ENCODE measurements at places on chromosomes 5 and 9.

DNA sequence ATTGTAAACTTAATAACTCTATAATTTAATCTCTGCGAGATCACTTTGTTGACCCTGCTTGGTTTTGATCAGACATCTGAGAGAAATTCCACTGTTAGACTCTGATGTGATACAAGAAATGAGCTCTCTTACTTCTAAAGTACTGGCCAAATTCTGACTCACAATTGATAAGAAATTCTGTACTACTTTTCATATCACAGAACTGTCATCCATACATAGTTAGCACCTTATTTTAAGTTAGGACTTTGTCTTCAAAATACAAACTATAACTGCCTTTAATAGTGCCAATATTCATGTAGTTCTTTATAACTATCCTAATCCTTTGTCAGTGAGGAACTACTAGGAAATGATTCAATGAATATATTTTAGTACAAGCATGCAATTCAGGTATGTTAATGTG is 23.4 kb downstream of the MARCHF11 start:
- DNase-seq, result no peak

DNA sequence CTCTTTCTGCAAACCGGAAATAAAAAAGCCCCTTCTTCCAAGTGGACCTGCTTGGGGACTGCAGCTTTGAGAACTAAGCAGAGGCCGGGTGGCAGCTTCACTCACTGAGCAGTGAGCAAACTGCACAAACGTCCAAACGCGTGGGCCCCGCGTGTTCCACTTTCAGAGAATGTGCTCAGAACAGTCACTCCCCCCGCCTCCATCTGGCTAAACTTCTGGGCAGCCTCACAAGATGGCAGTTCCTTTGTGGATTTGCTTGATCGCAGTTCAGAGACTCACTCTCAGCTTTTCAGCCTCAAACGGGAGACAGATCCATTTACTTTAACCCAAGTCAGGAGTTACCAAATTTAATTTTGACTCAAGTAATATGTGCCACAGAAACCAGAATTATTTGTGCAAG is 216.6 kb downstream of the TLE1 start:
- no peak for DNase-seq

DNA sequence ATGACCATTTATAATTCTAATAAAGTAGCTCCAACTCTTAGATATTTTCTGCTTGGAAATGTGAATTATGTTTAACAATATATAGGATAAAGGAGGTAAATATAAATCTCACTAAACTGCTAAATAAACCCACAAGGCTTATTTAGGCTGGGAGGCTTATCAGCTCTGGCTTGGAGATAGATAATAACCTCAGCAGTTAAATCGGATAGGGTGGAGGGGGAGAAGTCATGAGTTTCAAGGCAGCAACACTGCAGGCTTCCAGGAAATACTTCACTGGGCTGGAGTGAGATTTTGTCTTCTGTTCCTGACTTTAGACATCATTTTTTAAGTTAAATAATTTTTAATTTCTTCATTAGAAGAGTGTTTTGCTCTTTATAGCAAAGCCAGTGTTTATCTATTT is 80.0 kb upstream of the ITGA2 start:
- DNase-seq, result no peak

DNA sequence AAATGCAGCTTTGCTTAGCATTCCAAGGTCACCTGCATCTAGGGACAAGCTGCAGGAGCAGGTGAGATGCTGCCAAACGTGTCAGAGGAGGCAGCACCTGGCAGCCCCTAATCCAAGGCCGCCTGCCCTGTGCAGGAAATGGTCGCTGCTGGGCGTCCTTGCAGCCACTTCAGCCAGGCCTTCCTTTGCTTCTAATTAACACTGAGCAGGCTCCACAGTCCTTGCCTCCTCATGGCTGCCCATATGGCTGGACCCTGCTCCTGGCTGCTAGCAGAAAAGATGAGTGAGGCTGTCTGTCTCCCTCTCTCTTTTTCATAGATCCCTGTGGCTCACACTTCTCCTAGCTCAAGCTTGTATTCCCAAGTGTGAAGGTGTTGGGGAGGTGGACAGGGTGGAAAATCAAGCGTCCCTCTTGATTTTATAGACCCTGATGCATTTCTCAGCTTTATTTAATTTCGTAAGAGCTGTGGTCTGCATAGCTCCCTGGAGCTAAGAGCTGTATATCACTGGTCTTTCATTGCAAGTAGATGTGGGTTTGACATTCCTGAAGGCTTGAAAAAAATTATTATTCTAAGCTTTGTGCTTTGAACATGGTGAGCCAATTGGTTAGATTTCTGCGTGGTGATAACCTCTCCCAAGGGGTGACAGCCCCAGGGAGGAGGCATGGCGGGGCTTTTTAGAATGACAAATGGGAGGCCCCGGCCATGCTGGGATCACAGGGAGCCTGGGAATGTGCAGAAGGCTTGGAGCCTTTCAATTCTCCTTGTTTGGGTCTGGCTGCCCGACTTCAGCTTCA is 193.8 kb downstream of the SLIT3 start:
- no peak for DNase-seq

GRCh38 chr9:95992536-95992935 is 117.0 kb downstream of the ERCC6L2 start:
- DNase-seq, result no peak

- no peak for DNase-seq
These were observed 2.3 kb downstream of the FAM221B start for GRCh38 chr9:35826071-35826701.

- DNase-seq, result peak; percentile 56
These were observed 18.0 kb downstream of the MGAT1 start for GRCh38 chr5:180784497-180785097.

DNA sequence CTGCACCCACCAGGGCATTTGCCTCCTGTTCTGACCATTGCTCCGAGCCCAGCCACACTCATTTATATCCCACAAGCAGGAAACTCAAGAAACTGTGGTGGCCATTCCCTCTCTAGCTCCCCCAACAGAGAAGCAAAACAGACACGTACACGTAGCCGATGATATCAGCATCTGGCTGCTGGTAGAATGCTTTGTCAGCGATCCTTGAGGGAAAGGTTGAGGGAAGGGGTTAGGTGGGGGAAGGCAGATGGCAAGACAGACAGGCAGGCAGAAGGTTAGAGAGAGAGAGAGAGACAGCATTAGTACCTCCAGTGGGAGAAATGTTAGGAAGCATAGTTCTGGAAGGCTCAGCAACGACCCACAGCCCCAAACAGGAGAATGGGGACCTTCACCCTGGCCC is 7.8 kb downstream of the HIGD2A start:
- DNase-seq, result no peak

- no peak for DNase-seq
These were observed 16.5 kb upstream of the SPATA9 start for GRCh38 chr5:95699337-95699736.

- DNase-seq, result no peak
These were observed 29.9 kb upstream of the FSTL4 start for GRCh38 chr5:133642153-133642722.

GRCh38 chr9:104944356-104944755 is 16.4 kb upstream of the ABCA1 start:
- no peak for DNase-seq

- no peak for DNase-seq
These were observed 249.2 kb upstream of the EFNA5 start for GRCh38 chr5:107919969-107920368.

DNA sequence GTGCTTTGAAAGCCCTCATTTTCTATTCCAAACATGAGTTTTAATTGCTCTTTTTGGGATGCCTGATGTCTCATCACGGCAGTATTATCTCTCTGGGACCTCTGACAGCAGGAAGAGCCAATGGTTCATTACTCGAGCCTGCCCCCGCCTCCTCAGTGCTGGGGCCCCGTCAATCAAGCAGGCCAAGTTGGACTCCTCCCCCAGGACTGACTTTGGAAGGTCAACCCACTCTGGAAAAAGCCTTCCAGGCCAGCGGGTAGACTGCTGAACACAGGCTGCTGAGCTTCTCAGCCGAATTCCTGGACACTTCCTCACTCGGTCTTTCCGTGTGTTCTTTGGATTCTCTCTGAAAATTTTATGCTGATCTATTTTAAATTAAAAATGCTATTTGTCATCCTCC is 9.5 kb upstream of the BARHL1 start:
- no peak for DNase-seq

DNA sequence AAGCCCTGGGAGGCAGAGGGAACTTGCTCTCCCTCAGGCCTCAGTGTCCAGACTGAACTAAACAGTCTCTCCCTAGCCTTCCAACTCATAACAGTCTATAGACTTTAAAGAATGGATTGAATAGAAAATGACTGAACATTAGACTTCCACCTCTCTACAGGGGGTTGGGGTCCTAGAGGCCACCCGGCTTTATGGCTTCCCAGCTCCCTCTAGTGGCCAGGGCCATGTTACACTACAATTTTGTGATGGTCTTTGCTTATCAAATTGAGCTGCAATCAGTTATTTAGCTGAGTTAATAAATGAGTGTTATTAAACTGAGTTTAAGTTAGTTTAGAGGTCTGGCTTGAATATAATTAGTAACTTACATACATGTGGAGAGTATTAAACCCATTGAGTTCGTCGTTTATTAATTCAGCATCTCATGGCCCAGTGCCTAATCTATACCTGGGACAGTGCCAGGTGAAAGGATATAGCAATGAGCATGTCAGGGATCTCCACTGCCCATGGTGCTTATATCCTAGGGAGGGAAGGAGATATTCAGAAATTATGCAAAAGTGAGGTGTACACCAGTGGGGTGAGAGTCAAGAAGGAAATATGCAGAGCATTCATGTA is 105.2 kb downstream of the SH3TC2 start:
- no peak for DNase-seq

GRCh38 chr9:97573482-97574073 is 59.6 kb downstream of the TSTD2 start:
- DNase-seq, result no peak

GRCh38 chr9:104301755-104302154 is 202.3 kb upstream of the OR13F1 start:
- DNase-seq, result no peak

DNA sequence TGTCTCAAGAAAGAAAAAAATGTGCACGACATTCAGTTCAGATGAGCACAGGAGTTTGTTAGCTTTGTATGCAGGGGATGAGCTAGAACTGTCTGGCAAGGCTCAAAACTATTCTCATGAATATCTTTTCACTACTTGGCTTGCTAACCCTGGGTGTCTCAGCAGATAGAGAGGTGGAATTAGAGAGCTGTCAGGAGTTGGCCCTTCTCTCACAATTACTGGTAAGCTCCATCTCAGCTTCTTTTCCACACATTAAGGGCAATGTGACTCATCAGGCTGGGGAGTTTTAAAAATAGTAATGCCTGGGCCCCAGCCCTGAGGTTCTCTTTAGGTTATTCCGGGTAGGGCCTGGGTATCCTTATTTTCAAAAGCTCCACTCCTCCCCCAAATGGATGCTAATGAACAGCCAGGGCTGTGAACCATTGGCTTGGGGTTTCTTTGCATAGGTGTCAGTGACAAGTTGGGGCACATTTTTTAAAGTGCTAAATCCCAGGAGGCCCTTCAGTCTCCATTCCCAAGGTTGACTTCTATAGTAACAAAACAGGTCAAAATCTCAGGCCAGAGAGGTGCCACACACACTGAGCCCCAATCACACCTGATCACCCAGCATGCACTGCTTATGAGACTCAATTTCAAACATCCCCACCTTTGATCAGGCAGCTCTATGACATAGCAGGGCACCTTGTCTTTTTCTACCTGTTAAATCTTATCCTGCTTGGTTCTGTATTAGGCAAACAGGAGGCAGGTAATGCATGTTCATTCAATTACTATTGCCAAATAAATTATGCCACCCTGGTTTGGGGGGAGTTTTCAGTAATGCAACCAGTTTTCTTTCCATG is 239.7 kb upstream of the DAP start:
- DNase-seq, result no peak

DNA sequence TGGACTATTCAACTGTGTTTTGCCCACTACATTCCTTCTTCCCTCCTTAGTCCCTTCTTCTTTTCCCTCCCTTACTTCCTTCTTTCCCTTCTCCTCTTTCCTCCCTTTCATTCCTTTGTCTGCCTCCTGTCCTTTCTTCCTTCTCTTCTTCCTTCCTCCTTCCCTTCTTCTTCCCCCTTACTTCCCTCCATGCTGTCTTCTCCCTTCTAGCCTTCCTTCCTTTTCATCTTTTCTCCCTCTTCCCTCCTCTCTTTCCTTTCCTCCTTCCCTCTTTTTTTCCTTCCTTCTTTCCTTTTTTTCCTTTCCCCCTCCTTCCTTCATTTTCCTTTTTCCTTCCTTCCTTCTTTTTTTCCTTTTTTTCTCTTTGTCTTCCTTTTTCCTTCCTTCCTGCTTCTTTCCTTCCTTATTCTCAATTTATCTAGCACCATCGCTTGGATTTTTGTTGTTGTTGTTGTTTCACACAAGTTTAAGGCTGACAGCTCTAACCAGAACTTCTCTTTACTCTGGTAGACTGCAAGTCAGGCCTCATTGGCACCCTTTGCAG is 123.4 kb downstream of the CEMIP2 start:
- DNase-seq, result no peak

- no peak for DNase-seq
These were observed 338.5 kb downstream of the CETN3 start for GRCh38 chr5:90071066-90071465.

DNA sequence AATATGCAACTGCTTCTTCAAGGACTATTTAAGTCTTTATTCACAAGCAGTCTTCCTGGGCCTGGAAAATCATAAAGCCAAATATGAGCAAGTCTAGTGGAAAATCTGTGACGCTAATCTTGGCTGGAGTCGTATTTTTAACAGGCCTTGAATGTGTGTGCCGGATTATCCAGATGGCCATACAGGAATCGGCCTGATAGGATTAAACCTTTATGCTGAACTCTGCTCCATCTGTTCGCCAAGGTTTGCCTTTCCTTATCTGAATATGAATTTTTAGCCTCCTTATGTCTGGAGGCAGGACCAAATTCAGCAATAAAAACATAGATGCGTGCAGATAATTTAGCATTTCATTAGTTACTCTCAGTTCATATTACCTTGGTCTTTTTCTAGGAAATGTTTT is 294.5 kb downstream of the EBF1 start:
- DNase-seq, result no peak

GRCh38 chr5:54691656-54692055 is 174.1 kb downstream of the SNX18 start:
- no peak for DNase-seq

DNA sequence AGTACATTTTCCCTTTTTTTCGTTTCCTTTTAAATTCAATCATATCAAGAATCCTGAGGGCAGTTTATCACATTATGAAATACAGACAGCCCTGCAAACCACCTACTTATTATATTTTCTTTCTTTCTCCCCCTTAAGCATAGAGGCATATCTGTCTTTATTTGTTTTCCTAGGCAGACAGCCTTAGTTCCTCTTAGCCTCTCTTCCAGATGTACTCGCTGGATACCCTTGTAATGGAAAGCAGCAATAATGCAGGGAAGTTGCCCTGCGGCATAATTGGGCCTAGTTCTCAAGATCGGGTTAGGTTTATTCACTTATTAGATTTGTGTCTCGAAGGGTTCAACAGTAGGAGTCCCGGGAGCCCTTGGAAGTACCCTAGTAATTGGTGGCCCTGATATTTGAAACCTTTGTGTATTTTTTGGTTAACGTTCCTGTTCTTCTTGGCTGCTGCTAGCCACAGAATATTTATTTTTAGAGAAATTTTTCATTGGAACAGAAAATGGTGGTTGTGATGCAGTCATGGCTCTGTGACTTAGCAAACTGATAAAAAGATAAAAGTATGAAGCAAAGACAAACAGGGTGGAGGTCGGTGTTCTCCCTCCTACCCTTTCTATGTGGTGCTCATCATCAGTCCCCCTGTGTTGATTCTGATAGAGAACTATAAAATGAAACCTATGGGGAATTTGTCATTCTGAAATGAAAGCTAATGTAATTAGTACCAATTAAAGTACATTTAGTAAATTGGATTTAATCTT is 6.4 kb downstream of the TLE4 start:
- DNase-seq, result no peak

GRCh38 chr9:4228606-4229005 is 71.3 kb downstream of the GLIS3 start:
- no peak for DNase-seq

All from skeletal muscle cell (primary cell).